ENCODE measurements at places on chromosomes 11 and 22. TPM values are rescaled to one million over a fixed set of nuclear protein-coding genes. Genes with fewer than 3 reads are reported as not detected.

TLCD5 gene
- 9.4 TPM for total RNA-seq

NLRP14 gene
- total RNA-seq = 0.17 TPM

GAB2 gene
- total RNA-seq = 16.4 TPM

NCAM1 gene
- 0.15 TPM for total RNA-seq

PTPRCAP gene
- total RNA-seq = 1.3 TPM

RIMBP3B gene
- not detected for total RNA-seq

TENM4 gene
- 143 TPM for total RNA-seq

OR6T1 gene
- total RNA-seq = not detected

VWCE gene
- total RNA-seq = 8.4 TPM

RASGRP2 gene
- 0.50 TPM for total RNA-seq

EFEMP2 gene
- total RNA-seq = 56.3 TPM

C11orf21 gene
- not detected for total RNA-seq

DDI1 gene
- not detected for total RNA-seq

BAIAP2L2 gene
- 1.3 TPM for total RNA-seq

ALDH3B2 gene
- total RNA-seq = 0.15 TPM

C11orf52 gene
- total RNA-seq = 0.66 TPM

PACSIN3 gene
- 31.3 TPM for total RNA-seq

All from smooth muscle cell of trachea (primary cell).